ENCODE measurements at places on chromosomes 5 and 9.
A peak's percentile ranks its signal among the peaks of the same experiment; 100 is the strongest.

DNA sequence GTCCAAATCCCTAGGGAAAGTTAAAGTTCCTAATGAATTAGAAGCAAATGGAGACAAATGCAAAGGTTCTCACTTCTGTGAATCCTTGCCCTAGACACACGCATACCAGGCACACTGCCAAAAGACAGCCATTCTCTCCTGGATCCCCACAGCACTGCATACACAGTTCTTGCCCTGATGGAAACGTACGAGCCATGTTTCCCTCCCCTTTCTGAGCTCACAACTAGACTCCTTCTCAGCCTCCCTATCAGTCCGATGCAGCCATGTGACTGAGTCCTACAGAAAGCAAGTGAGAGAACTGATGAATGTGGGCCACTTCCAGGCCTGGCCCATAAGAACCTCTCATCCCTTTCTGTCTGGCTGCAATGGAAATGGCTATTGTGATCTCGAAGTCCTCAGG lies 92.0 kb downstream of the ZNF608 start:
- no peak for DNase-seq

DNA sequence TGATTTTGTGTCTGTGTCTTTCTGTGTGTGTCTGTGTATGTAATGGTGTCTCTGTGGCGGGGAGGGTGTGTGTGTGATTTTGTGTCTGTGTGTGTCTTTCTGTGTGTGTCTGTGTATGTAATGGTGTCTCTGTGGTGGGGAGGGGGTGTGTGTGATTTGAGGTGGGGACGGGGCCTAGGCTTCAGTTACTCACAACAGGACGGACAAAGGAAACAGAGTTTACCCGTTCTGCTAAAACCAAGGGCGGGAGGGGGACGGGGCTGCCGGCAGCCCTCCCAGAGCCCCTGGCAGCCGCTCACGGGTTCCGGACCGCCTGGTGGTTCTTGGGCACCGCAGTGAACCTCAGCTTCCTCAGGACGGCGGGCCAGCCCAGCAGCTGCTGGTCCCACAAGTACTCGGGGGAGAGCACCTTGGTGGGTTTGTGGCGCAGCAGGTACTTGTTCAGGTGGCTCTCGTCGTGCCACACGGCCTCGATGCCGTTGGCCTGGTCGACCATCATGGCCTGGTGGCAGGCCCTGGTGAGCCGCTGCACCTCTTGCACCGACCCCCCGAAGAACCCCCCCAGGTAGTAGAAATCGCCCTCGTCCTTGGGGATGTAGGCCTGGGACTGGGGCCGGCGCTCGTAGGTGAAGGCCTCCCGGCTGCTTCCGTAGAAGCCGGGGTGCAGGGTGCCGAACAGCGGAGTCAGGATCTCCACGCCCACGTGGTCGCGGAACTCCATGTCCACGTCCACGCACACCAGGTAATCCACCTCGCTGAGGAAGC lies 19.4 kb downstream of the ABO start:
- no peak for DNase-seq

DNA sequence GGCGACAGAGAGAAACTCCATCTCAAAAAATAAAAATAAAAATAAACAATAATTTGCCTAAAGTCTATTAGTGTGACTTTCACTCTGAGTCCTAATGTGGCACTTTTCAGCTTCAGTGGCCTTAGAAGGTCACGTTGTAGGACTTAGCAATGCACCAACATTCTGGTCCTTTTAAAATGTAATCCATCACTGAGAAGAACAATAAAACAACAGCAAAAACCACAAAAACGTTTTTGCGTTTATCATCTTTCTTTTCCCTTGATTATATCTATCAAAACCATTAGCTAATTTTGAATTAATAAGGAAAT lies 190.1 kb upstream of the ZNF608 start:
- DNase-seq, result no peak

GRCh38 chr5:62942384-62942783 lies 363.8 kb downstream of the LRRC70 start:
- DNase-seq, result no peak

DNA sequence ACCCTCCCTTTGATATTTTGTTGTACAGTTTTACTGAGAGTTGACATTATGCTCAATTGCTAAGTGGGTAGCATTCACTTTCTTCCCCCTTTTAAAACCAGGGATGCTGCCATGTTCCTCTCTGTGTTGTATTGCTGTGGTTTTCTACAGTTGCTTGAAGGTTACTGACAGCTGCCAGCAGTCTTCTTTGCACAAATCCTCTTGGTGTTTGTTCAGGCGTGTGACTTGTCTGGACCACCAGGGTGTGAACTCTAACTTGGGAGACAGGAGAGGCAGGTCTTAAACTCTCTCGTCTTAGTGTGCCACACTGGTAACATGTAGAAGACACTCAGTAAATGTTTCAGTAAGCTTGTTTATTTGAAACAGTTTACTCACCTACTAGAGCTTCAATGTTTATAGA lies 25.1 kb downstream of the SLC44A1 start:
- no peak for DNase-seq

- DNase-seq, result no peak
These were observed 8.6 kb downstream of the HAPLN1 start for GRCh38 chr5:83711982-83712601.

GRCh38 chr5:27938989-27939388 lies 900.6 kb upstream of the CDH9 start:
- no peak for DNase-seq

DNA sequence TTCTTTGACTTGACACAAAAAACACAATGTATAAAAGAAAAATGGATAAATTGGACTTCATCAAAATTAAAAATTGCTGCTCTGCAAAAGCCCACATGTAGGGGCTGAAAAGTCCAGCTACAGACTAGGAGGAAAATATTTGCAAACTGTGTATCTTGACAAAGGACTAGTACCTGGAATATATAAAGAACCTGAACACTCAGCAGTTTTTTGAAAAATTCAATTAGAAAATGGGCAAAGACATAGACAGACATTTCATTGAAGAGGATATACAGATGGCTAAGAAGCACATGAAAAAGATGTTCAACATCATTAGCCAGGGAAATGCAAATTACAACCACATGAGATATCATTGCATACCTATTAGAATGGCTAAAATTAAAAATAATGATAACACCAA lies 18.5 kb upstream of the TAL2 start:
- no peak for DNase-seq

- no peak for DNase-seq
These were observed 4.6 kb upstream of the DNAJC18 start for GRCh38 chr5:139443831-139444453.

DNA sequence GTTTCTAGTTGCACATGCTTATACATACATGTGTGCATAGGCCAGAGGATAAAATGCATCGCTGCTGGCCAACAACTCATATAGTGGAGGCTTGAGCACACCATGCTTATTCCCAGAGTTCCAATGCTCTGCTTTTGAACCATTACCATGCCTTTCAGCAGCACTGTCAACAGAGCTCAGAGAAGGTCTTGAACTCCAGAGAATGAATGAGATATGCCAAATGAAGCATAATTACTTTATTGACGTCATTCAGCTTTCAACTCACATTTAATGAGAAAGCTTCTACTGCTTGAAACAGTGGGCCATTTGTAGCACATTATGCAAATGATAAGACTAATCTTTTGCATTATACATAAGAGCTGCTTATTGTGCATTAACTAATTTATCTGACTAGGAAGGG lies 765.3 kb upstream of the GRAMD2B start:
- DNase-seq, result no peak

DNA sequence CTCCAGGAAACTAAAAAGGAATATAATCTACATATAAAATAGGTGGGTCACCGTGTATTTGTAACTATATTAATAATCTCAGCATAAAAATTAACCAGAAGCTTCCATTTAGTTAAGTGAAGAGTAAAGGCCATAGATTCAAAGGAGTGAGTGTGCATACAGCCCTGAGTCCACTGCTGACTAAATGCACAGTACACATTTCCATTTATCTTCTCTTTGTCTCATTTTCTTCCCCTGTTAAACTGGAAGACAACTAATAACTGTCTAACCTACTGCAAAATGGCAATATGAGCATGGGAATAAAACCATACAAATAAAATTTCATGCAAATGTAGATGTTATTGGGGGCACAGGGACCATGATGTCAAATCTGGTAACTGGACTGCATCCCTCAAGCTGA lies 59.9 kb upstream of the DAB2 start:
- no peak for DNase-seq

DNA sequence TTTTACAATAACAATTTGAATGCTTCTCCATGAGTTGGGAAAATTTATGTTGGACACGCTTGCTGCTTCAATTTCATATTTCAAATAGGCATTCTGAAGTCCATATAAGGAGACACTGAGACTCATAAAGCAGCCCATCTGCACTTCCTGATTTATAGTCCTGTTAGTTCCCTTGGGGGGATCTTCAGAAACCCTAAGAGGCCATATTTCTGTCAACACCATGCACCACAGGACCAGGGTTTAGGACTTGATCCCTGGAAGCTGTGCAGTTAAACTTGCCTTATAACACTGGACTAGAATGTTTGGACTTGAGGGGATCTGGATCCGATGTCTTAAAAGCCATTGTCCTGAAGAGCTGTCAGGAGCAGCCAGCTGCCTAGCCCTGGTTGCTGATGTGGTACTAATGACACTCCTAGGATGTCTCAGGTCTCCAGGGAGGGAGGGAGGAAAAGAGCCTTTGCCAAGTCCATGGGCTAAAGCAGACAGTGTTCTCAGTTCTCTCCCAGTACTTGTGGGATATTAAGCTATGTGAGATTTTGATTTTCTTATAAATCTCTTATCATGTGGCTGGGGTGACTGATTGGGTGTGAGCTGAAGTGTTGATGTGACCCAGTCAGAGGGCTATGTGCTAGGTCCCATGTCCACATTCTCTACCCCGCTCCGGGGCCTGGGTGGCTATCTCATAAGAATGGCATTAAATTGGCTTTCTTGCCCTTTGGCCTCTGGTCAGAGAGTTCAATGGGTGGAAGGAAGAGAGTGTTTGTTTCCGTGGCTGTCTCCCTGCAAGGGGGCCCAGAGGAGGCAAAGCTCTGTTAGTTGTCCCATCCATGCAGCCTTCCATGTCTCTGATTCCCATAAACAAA lies 399.8 kb downstream of the OSTF1 start:
- DNase-seq, result no peak

- no peak for DNase-seq
These were observed 203.6 kb downstream of the ALDH1A1 start for GRCh38 chr9:72749276-72749675.

DNA sequence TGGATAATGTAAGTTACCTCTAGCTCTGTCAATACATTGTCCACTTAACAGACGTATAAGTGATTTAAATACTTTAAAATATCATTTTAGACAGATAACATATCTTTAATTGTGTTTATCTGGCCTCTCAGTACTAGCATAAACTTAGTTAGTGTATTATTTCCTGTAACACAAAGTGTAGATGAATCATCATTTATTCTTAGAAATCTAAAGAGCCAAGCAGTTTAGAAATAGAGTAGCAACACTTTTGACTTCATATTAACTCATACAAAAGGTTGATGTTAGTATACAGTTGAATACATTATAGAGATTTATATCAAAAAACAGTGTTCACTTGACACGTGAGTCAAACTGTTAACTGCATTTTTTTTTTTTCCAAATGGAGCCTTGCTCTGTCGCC lies 18.0 kb downstream of the NCBP1 start:
- DNase-seq, result no peak

DNA sequence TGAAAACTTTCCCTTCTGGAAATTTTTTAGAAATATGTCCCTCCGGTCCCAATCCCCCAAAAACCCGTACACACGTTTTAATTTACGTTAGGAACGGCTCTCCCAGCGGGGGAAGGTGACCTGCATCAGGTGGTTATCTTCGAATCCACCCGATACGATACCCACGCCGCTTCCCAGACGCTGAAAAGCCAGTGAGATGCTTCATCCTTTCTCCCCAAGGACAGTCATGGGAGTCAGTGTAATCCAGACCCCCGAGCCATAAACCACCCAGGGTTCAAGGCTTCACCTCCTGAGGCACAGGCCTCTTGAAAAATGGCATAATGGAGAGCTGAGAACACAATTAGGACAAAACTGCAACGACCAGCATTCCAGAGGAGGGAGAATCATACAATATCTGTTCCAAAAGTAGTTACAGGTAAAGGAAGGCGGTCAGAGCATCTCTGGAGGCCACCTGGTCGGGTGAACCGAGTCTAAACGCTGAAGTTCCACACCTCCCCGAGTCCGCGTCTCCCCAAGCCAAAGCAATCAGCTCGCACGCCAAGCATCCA lies 857 bp downstream of the FAM169A start:
- peak; percentile 40 for DNase-seq

DNA sequence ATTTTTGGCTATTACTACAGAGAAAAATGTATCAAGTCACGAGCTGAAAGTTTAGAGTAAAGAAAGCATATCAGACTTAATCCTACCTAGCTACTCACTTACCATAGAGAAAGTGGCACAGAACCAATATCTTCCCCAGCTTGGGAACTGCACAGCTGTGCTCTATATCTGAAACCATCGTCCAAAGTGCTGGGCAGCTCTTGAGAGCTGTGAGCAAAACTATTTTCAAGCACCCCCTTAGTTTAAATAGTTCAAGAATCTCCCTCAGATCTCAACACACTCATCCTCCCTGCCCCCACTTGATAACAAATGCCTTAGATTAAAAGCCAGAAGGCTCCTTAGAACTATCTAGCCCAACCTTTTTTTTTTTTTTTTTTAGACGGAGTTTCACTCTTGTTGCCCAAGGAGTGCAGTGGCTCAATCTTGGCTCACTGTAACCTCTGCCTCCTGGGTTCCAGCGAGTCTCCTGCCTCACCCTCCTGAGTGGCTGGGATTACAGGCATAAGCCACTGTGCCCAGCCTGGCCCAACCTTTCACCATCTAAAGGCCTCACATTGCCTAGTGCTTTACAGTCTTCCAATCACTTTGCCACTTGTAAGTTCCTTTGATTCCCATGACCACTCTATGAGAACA lies 94.2 kb upstream of the APC start:
- no peak for DNase-seq

- DNase-seq, result no peak
These were observed 76.8 kb downstream of the TMEM167A start for GRCh38 chr5:83000428-83000827.

GRCh38 chr9:127990554-127990953 lies 9.8 kb upstream of the EEIG1 start:
- DNase-seq, result no peak

- no peak for DNase-seq
These were observed 3.8 kb downstream of the ACTBL2 start for GRCh38 chr5:57478826-57479225.

DNA sequence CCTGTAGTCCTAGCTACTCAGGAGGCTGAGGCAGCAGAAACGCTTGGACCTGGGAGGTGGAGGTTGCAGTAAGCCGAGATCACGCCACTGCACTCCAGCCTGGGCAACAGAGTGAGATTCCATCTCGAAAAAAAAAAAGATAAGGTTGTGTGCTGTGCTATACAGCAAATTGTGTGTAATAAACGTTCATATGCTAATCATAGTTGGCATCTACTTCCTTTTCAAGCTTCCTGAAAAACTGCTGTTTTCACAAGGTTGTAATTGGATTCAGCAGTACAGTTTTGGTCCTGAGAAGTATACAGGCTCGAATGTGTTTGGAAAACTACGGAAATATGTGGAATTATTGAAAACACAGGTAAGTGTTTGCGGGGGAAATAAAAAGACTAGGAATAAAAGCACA lies 25.5 kb downstream of the OTULINL start:
- no peak for DNase-seq

GRCh38 chr9:114207845-114208244 lies 52.5 kb downstream of the COL27A1 start:
- DNase-seq, result no peak

- DNase-seq, result no peak
These were observed 262.4 kb downstream of the GRIA1 start for GRCh38 chr5:153752890-153753289.

Measured in activated CD8-positive, alpha-beta memory T cell treated with anti-CD3 and anti-CD28 coated beads, Interleukin-2, amount 10 ng/mL, durations not matched to agents 7 days and 5 days (primary cell).